Sciatic nerve (tissue), 2 donors: ENCODE measurements at places on chromosomes 5 and 9.

GRCh38 chr5:113520429-113520828 lies 6.9 kb downstream of the YTHDC2 start:
- no peak for DNase-seq

GRCh38 chr5:179141867-179142266 lies 81.7 kb downstream of the ZNF354C start:
- DNase-seq = no peak

DNA sequence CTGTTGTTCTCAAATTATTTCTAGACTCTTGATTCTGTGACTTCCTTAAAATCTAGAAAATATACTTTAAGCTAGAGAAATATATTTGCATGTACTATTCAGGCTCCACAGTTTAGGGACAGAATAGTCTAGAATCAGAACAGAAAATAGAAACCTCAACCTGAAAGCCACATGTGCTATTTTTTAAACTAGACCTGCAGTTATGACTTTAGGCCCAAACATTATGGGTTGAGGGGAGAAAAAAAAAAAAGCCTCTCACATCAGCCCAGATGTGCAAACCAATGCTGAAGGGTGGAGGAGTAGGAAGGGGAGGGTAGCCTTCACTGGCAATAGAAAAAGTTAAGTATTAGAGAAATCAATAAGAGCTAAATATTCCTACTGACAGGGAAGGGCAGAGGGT lies 35.7 kb downstream of the ELL2 start:
- DNase-seq = no peak

DNA sequence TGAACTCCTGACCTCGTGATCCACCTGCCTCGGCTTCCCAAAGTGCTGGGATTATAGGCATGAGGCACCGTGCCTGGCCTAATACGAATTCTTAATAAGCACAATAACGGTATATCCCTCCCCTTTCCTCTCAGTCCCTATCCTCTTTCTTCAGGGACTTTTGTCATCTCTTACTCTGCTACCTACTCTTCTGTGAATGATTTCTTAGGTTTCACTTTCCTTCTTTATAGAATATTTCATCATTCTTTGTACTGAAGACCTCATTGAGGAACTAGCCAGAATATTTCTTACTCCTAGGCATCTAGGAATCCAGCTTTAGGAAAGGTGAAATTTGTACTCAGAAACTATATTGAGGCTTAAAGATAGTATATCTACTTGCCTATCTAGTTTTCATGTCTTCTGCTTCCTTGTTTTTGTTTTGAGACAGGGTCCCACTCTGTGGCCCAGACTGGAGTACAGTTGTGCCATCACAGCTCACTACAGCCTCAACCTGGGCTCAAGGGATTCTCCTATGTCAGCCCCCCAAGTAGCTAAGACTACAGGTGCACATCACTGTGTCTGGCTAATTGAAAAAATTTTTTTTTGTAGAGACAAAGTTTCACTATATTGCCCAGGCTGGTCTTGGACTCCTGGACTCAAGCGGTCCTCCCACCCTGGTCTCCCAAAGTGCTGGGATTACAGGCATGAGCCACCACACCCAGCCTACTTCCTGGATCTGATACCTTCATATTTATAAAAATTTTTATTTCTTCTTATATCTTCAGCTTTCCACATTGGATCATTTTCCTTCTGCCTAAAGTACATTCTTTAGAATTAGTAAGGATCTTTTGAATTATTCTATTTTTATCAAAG lies 69.7 kb downstream of the GPBP1 start:
- DNase-seq = no peak

DNA sequence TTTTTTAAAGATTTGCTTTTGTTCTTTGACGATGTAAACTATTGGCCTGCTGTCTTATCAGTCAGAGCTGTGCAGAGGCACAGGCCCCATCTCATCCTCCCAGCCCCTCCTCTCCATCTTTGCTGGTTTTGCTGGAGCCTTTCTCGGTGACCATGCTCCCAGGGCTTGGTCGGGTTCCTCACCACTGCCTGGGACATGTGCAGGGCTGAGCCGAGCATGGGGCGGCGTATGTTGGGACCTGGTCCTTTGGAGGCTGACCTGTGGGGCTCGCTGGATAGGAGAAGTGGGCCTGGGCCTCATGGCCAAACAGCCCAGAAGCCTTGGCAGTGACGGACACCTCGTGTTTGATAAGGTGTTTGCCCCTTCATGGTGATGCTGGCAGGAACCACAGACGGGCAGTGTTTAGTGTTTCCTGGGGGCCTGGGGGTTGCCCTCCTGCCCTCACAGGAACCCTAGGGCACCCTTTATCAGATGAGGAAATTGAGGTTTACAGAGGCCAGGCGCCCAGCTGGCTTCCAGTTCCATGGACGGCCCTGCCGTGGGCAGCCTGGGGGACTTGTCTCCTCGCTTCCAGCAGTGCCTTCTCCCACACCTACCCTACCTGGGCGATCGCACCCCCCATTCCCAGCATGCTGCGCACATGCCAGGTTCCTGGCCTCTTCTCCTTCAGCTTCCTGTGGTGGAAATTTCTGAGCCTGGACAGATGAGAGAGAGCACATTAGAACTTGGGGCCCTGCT lies 27.6 kb downstream of the TRAF2 start:
- no peak for DNase-seq

GRCh38 chr9:2127486-2127885 lies 112.3 kb downstream of the SMARCA2 start:
- DNase-seq = no peak

- no peak for DNase-seq
These were observed 35.2 kb upstream of the LPCAT1 start for GRCh38 chr5:1558944-1559343.

GRCh38 chr9:97602430-97602829 lies 30.7 kb downstream of the TSTD2 start:
- no peak for DNase-seq

DNA sequence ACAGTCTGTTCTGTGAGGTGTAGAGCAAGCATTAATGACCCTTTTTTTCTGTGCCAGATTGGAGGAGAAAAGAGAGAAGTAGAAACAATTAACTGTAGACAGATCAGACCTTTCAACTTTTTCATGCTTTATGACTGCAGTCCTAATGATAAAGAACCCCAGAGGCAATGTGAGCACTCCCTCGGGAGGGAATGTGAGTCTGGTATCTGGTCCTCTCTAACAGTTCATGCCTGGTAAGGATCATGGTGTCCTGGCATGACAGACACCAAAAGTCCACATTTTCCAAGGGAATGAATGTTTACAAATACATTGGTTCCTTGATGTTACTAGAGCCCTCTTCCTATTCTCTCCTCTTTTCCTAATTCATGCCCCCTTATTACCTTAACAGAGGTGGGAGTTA lies 70.3 kb downstream of the MTAP start:
- DNase-seq = no peak

DNA sequence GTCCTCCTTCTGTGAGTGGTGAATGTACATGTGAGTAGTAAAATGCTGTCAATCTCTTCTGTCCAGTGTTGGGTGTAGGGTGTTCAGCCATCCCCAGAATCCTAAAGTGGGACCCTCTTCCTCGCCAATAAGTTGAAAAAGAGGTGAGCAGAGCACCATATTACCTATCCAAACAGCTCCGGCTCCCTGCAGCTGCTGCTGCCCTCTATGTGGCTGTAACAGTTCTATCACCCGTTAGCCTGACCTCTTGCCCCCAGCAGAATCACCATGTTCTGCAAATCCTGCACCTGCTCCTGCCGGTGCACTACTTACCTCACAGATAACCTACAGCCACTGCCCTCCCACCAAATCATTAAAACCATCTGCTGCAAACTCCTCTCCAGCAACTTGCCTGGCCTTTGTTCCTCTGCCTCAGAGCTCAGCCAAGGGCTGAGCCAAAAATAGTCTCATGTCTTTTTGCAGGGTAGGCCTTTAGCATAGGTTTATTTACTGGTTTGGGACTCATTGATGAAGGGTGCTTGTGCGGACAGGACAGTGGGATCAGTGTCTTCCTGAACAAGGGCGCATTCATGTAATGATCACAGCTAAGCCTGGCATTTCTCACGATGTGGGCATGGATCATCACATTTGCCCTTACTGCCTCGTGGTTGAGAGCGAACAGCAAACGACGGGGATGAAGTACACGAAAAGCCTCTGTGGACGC lies 49.6 kb upstream of the CCL21 start:
- no peak for DNase-seq

DNA sequence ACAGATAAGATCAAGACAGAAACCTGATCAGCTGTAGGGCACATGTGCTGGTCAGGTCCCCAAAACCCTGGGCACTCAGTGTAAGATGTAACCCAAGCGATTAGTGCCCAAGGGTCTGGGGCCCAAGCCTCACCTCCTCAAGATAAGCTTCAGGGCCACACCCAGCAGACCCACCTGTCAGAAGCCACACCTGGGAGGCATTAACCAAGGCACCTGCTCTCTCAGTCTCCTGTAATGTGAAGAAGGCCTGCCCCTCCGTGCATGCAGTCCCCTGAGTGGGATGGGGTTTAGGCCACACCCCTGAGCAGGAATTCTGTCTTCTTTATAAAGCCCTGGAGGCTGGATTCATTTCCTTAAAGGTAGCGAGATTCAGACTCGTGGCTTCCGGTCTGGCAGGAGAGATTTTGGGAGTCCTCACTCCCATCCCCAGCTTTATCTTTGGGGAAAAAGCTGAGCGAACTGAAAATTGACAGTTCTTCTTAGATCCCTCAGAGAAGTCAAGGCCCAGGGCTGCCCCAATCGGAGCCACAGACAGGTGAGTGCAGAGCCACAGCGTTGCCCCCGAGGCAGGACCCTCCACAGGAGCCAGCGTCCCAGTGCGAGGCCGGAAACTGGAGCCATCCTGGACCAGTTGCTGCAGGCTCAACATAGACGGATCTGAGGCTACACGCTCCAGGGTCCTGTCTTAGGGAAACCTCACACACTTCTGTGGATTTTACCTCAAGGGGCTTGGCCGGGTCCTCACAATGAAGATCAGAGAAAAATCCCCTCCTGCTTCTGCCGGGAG lies 357.6 kb upstream of the IRX4 start:
- DNase-seq = no peak

DNA sequence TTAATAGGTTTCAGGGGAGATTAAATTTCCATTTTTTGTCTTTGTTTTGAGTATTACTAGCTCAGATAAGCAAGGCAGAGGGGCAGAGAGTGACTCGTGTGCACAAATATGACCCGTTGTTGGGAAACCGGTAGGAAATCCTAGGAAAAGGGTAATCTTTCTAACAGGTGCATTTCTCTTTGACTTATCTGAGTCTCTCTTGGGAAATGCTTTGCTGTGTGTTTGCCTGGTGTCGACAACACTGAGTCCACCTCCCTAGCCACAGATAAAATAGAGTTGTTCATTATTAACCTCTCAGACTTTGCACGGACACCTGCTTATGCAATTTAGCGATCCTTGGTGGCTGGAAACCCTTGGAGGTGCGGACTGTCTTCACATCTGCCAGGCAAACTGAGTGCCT lies 164.2 kb downstream of the FGF1 start:
- no peak for DNase-seq

DNA sequence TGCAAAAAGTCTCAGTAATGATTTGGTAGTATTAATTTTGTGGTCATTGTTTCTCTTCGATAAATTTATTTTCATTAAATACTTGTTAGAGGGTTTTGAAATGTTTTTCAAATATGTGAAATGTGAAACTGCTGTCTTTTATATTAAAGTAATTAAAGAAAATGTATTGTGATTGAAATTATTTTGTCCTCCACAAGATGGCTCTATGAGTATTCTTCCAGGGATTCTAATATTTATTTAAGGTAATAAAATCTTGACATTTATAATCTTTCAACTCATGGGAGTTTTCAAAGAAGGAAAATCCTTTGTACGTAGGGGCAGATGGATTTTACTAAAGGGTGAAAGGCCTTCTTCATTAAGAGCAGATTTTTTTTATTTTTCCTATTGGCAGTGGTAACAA lies 19.3 kb downstream of the ISOC1 start:
- no peak for DNase-seq

DNA sequence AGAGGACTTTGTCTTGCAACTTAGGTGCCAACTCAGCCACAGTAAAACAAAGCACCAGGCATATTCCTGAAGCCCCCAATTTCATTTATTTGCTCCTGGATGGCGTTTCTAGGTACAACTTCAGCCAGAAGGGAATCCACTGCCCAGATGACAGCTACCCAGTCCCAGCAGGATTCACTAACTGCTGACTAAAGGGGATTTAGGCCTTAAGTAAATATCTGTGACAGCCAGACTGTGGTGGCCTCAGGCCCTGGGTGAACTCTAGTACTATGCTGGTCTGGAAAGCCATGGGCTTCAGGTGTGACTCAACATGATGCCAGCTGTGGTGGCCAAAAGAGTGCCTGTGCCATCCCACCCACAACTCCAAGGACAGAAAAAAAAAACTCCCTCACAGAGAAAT lies 396.1 kb upstream of the CCNG1 start:
- DNase-seq = no peak

DNA sequence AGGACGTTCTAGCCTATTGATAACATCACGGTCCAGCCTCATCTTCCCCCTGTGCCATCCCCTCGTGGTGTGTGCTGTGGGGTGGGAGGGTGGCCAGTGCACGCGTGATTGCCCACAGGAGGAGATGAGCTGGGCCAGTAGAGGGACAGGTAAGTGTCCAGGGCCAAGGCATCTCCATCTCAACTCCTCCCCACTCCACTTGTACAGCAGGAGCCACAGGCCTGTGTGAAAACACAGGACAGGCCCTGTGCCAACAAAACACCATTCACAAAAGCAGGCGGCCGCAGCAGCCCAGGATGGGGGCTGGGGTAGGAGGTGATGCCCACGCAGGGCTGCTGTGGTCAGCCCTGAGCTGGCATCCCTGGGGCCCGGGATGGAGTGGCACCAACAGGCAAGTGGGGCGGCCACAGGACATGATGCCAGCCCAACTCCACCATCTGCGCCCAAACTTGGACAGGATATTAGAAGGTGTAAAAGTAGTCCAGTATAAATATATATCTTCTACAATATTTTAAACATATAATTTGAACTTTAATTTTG lies 32.6 kb downstream of the TPPP start:
- DNase-seq = no peak

- DNase-seq = no peak
These were observed 54.9 kb upstream of the OSMR start for GRCh38 chr5:38790891-38791290.

GRCh38 chr5:314676-315487 lies 6.6 kb upstream of the AHRR start:
- DNase-seq = no peak

DNA sequence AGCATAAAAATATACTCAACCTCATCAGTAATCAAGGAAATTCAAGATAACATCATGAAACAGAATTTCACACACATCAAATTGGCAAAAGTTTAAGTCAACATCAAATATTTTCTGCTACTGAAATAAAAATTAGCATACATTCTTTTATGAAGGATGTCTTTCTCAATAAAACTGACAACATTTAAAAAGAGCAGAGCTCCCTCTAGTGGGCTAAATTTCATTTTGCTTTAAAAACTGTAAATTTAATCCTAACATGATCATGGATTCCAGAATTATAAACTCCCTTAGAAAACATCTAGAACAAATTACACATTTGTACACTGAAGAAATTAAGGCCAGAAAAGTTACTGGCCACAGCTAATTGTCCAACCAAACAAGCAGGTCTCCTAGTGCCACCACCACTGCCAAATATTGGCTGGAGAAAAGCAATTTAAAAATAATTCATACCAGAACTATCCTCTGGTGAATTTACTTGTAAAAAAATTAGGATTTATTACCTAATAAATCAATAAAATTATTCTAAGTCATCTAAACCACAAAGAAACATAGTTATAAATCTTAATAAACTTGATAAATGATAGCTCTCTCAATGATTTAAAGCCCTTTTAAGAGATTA lies 31.2 kb downstream of the DEPDC1B start:
- no peak for DNase-seq
